Activated CD8-positive, alpha-beta T cell treated with anti-CD3 and anti-CD28 coated beads, Interleukin-2, amount 10 ng/mL, durations not matched to agents 7 days and 5 days (primary cell): ENCODE measurements at places on chromosomes 16 and 17.

DNA sequence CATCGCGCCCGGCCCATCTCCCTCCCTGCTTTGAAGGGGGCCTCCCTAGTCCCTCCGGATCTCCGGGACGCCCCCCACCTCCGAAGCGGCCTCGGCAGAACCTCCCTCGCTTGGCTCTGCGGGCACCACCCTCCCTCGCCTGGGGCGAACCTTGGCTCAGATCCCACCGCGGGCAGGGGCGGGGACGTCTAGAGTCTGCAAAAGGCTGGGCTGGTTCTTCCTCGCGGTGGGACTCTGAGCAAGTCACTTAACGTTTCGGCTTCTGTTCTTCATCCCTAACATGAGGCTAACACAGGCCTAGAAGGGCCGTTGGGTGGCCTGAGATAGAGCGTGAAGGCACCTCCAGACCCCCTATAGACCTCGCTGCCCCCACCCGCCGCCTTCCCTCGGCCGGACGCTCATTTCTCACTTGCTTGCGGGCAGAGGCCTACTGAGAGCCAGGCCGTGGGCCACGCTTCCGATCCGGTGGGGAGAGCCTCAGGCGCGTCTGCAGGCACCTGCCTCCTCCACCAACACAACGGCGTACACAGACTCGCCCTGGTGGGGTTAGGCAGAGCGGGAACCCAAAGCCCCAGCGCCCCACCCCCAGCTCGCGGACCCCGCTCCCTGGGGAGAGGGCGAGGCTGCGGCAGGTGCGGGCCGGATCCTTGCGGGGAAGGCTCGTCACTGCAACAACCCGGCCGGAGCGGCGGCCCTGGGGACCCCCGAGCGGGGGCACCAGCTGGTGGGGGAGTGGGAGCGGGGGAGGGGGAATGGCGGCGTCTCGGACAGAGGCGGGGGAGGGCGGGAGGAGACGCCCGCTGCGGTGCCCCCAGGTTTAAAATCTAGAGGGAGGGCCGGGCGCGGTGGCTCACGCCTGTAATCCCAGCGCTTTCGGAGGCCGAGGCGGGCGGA is 5.4 kb downstream of the MYO1C start:
- peak overlapping the region; percentile 70 for H3K4me3 ChIP-seq
- H3K27ac ChIP-seq: peak overlapping the region; percentile 60
- no peaks in the 10 kb centered on the region for H3K27me3 ChIP-seq
- peaks cover 5% of the 10 kb centered on the region for H3K36me3 ChIP-seq
- DNase-seq: peak; percentile 68

DNA sequence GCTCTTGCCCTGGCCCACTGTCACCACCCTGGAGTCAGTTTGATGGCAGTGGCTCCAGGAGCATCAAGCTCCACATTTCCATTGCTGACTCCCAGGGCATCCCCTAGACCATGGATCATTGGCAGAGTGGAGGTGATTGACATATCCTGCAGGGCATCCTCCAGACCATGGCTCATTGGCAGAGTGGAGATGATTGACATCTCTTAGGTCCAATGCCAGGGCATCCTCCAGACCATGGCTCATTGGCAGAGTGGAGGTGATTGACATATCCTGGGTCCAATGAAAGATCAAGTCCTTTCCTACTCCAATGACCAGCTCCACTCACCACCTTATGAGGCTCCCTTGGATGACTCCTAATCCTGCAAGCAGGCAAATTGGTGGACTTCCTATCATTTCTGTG is 174.3 kb upstream of the NLRP1 start:
- H3K27me3 ChIP-seq: peaks cover 17% of the 10 kb centered on the region
- H3K4me1 ChIP-seq: no peaks in the 10 kb centered on the region
- H3K4me3 ChIP-seq: no peak overlapping the region
- no peaks in the 10 kb centered on the region for H3K36me3 ChIP-seq
- no peak overlapping the region for H3K27ac ChIP-seq

DNA sequence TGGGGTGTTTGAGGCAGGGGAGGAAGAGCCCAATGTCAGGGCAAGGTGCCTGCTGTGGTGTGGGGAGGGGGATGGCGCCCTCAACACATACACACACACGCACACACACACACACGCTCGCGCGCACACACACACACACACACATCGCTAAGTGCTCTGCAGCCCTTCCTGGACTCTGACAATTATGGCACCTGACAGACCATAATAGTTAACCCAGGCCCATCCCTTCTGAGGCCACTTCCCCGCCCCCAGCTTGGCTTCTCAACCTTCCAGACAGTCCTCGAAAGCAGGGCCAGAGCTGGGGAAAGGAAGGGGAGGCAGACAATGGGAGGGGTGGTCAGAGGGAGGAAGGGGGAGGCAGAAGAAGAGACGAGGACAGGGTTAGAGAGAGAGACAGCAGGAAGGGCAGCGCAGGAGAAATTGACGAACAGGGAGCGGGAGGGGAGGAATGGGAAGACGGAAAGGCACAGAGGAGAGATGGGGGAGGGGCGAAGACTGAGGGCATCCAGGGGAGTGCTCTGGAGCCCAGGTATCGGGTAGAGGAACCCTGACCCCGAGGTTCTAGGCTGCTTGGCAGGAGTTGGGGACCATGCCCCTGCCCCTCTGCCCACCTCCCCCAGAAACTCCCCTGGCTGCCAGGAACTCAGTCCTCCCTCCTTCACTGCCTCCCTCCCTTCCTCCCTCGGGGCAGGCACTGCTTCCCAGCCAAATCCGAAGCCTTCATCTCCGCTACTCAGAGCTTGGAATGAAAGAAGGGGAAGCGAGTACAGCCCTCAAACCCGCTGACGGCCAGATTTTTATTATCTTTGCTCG is 4.0 kb downstream of the SRCIN1 start:
- peaks cover 70% of the 10 kb centered on the region for H3K27me3 ChIP-seq
- DNase-seq: no peak
- peaks cover 23% of the 10 kb centered on the region for H3K4me1 ChIP-seq
- no peak overlapping the region for H3K27ac ChIP-seq

DNA sequence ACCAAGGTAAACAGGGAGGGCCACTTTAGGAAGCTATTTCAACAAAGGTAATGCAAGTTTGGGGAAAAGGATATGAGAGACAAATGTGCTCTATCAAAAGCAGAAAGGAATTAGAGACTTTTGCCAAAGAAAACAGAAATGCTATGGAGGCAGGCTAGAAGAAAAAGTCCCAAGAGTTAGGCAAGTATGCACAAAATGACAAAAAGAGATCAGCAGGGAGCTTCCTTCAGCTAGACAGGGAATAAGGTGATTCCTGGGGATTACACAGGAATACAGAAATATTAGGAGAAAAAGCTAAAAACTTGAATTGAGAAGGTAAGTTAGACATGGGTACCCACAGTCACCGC is 2.4 kb downstream of the FXR2 start:
- H3K4me3 ChIP-seq: peak overlapping the region; percentile 12
- H3K27me3 ChIP-seq: no peaks in the 10 kb centered on the region
- H3K4me1 ChIP-seq: peaks cover 25% of the 10 kb centered on the region
- no peak overlapping the region for H3K27ac ChIP-seq

GRCh38 chr16:8937803-8938202 is 25.9 kb downstream of the USP7 start:
- no peaks in the 10 kb centered on the region for H3K27me3 ChIP-seq
- peaks cover 57% of the 10 kb centered on the region for H3K4me1 ChIP-seq
- H3K4me3 ChIP-seq: no peak overlapping the region
- DNase-seq: no peak

DNA sequence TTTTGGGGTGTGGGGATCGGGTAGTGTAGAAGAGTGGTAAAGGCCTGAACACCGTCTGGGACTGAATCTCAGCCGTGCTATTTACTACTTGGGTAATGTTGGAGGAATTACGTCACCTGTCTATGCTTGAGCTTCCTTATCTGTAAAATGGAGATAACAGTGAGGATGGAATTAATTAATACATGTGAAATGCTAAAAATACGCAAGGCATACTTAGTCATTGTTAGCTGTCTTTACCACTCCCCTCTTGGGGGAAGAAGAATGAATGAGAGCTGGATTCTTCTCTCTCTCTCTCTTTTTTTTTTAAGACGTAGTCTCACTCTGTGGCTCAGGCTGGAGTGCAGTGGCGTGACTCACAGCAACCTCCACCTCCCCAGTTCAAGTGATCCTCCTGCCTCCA is 41.1 kb upstream of the TANGO6 start:
- H3K27ac ChIP-seq: no peak overlapping the region
- no peaks in the 10 kb centered on the region for H3K36me3 ChIP-seq
- peaks cover 2% of the 10 kb centered on the region for H3K27me3 ChIP-seq
- H3K4me3 ChIP-seq: no peak overlapping the region
- no peaks in the 10 kb centered on the region for H3K4me1 ChIP-seq

- DNase-seq: peak; percentile 86
- H3K4me1 ChIP-seq: peaks cover 22% of the 10 kb centered on the region
- H3K4me3 ChIP-seq: no peak overlapping the region
- no peak overlapping the region for H3K27ac ChIP-seq
- peaks cover 6% of the 10 kb centered on the region for H3K27me3 ChIP-seq
Observed at GRCh38 chr16:4319454-4320421, 3.9 kb downstream of the GLIS2 start.

DNA sequence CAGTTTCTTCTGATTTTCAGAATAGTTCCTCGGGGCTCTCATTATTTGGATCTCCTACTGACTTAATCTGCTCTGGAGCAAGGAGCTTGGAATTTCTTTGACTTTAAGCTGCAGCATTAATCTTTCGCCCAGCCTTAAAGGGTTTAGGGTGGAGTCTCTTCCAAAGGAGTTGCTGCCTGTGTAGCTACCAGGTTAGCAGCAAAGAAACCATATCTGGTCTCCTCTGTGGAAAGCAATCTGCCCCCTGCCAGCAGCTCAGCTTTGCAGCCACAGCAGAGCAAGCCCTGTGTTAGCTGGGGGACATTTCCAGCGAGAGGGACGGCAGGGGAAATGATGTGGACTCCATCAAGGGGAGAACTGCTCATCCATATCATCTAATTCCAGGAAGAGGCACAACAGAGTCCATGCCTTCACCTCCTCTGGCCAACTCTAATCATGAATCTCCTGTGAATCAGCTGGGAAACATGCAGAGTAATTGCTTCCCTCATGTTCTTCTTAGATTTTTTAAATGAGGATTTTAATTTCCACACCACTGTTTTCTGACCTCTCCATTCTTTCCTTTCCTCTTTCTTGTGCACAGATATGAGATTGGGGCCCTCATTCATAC is 827.6 kb upstream of the CA10 start:
- H3K27ac ChIP-seq: no peak overlapping the region
- no peak for DNase-seq
- no peaks in the 10 kb centered on the region for H3K27me3 ChIP-seq
- H3K36me3 ChIP-seq: no peaks in the 10 kb centered on the region
- H3K4me1 ChIP-seq: no peaks in the 10 kb centered on the region

GRCh38 chr17:29363716-29364115 is 26.4 kb upstream of the TAOK1 start:
- no peaks in the 10 kb centered on the region for H3K36me3 ChIP-seq
- H3K4me1 ChIP-seq: no peaks in the 10 kb centered on the region
- H3K4me3 ChIP-seq: no peak overlapping the region
- no peaks in the 10 kb centered on the region for H3K27me3 ChIP-seq

GRCh38 chr16:67163164-67163998 is 1.2 kb upstream of the HSF4 start:
- H3K27me3 ChIP-seq: peaks cover 43% of the 10 kb centered on the region
- H3K4me3 ChIP-seq: peak overlapping the region; percentile 53

DNA sequence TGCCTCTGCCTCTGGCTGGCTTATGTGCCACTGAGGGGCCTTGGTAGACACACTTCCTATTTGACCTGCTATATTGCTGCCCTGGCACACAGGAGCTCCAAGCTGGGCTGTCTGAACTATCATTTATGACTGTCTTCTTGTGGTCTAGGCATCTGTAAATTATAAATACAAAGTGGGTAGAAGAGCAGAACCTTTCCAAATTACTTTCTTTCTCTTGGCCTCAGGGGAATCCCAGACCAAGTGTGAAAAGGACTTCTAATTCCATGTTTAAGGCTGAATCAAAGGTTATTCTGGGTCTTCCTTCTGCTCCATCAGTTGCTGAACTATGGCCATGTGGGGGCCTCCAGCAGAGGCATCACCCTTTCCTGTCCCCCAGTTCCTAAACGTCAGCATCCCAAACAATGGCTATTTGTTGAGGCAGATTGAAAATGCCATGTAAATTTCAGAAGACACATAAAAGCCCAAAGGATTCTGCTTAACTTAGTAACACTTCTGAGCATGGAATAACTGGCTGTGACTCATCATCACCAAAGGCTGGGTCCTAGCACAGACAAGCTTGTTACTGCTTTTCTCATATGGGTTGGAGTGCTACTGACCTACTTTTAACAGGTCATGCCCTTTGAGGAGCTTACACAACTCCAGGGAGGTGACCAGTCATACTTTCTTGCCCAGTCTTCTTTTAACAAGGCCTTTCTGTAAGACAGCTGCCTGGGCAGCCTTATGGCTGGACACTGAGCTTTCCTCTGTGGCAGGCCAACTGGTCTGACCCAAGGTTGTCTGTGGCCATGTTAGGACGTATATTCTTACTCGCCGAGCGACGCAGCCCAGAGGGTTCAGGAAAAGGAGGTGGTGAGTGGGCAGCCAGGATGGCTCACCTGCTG is 154.8 kb downstream of the VPS53 start:
- DNase-seq: no peak
- H3K27me3 ChIP-seq: no peaks in the 10 kb centered on the region
- peaks cover 29% of the 10 kb centered on the region for H3K36me3 ChIP-seq
- H3K4me3 ChIP-seq: no peak overlapping the region
- no peak overlapping the region for H3K27ac ChIP-seq
- peaks cover 10% of the 10 kb centered on the region for H3K4me1 ChIP-seq

DNA sequence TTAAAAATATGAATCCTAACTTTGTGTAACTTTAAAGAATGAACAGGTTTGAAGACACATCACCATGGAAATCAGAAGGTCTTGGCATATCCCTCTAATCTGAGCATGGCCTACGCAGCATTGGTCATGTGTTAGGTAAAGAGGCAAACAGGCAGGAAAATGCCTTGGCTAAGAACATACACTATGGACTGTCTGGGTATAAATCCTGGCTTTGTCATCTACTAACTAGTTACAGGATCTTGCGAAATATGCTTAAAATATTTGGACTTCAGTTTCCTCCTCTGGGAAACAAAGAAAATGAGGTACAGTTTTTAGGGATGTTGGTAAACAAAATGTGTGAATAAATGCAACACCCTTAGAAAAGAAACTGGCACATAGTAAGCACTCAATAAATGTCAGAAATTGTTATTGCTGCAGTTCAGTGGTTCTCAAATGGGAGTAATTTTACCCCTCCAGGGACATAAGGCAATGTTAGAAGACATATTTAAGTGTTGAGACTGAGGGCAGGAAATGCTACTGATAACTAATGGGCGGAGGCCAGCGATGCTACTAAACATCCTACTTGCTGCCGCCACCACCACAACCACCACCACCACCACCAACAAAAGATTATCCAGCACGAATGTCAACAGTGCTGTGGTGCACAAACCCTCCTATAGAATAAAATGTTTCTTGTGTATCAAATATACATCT is 770.8 kb upstream of the SOX9 start:
- no peaks in the 10 kb centered on the region for H3K27me3 ChIP-seq
- H3K36me3 ChIP-seq: no peaks in the 10 kb centered on the region
- no peaks in the 10 kb centered on the region for H3K4me1 ChIP-seq
- H3K4me3 ChIP-seq: no peak overlapping the region
